ENCODE measurements at places on chromosomes 7 and 10.

- no peak for DNase-seq
Observed at GRCh38 chr7:47435889-47436312, 146.0 kb downstream of the TNS3 start.

DNA sequence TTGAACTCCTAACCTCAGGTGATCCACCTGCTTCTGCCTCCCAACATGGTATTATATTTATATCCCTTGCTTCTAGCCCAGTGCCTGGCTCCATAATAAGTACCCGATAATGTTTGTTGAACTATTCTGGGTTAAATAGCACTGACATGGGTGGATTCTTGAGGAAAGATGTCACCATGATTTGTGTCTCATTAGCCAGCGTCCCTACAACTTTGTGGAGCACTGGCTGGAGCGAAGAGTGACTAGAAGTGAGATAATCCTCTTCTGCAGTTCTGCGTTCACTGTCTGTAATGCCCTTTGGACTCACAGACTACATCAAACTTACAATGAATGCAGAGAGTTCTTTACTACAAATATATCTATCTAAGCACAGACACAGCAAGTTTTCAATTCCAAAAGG lies 16.9 kb upstream of the AKR1E2 start:
- DNase-seq, result no peak

GRCh38 chr7:105205592-105206237 lies 183.0 kb downstream of the SRPK2 start:
- DNase-seq, result no peak

- DNase-seq, result no peak
Observed at GRCh38 chr10:27153845-27154193, 365 bp downstream of the YME1L1 start.

DNA sequence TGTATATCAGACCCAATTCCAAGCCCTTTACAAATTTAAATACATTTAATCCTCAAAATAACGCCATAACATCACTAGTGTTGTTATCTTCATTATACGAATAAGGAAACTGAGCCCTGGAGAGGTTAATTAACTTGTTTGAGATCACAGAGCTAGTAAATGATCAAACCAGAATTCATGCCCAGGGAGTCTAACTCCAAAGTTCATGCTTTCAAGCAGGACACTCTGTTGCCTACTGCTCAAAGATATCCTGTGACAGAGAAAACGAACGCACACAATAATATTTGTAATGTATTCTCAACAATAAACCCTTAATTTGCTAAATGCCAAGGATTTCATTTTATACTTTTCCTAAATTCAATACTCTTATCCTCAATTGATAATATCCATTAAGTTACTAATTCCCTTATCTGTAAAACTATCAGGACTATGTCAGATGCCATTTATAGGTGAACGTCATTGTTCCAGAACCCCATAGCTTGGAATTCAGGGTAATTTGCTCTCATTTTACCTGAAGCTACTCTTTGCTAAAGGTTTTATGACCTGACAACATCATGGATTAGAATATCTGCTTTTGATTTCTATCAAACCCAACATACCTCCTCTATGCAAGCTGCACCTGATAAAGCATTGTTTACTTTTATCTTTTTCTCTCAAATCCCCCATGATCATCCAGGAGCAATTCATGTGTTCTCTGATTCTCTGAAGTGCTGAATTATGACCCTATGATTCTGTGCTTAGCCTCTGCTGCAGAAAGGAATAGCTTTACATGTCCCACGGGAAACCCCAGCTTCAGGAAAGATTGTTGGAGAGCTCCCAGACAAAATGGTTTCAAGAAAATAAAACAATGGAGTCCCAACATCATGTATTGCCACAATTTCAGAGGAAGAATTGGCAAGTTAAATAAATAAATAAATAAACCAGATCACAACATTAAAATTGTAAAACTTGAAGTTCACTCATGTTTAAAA lies 150.2 kb upstream of the CDK1 start:
- no peak for DNase-seq

DNA sequence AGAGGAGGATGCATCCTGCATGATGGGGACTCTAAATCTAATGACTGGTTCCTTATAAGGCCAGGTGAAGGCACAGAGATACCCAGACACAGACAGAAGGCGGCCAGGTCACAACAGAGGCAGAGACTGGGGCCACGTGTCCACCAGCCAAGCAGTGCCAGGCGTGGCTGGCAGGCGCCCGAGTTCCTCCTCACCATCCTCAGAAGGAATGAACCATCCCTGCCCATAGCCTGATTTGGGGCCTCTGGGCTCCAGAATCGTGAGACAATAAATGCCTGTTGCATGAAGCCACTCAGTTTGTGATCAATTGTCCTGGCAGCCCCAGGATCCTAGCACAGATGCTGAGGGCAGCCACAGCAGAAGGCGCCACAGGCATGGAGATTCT lies 69.0 kb upstream of the TNRC18 start:
- no peak for DNase-seq

DNA sequence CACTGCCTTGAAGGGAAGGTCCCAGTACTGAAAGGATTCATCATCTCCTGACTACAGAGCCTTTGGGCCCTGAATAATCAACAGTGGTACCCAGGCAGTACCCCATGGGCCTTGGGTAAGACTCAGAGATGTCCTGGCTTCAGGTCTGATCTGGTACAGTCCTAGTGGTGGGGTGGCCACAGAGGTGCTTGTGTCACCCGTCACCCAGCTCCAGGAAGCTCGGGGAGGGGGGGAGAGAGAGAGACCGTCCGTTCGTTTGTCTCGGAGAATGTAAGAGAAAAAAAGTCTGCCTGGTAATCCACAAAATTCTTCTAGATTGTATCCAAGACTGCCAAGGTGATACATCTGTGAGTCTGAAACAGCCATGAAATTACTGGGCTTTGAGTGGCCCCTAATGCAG lies 381.3 kb downstream of the PTPRN2 start:
- no peak for DNase-seq

Measured in C1 segment of cervical spinal cord (tissue), 14 donors.